ENCODE measurements at places on chromosomes 12 and 14.

- no peak for DNase-seq
Measured at GRCh38 chr12:112025808-112026375, 12.7 kb downstream of the ERP29 start.

GRCh38 chr14:103928011-103928890 lies at the start of gene TDRD9:
Gene TDRD9 (plus strand): TSS chr14:103928456. CDS start chr14:103928510, 54 bp downstream.
- no peak for DNase-seq

DNA sequence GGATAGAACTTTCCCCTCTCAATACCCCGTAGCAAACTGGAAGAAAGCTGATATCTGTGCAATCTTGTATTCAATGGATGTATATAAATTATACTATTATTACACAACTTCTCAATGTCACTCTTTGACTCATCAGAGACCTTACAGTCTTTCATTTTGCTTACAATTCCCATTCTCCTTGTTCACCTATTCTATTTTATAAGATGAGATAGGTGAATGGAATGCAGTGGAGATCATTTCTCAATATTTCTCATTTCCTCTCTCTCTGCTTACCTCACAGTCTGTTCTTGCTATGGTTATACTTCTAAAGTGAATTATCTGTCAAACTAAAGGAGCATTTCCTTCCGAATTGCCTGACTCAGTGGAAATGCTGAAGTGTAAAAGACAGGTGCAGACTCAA lies 14.9 kb downstream of the FOXA1 start:
- DNase-seq, result no peak

- peak; percentile 66 for DNase-seq
Measured at GRCh38 chr12:51687614-51688013, 96.6 kb downstream of the SCN8A start.

DNA sequence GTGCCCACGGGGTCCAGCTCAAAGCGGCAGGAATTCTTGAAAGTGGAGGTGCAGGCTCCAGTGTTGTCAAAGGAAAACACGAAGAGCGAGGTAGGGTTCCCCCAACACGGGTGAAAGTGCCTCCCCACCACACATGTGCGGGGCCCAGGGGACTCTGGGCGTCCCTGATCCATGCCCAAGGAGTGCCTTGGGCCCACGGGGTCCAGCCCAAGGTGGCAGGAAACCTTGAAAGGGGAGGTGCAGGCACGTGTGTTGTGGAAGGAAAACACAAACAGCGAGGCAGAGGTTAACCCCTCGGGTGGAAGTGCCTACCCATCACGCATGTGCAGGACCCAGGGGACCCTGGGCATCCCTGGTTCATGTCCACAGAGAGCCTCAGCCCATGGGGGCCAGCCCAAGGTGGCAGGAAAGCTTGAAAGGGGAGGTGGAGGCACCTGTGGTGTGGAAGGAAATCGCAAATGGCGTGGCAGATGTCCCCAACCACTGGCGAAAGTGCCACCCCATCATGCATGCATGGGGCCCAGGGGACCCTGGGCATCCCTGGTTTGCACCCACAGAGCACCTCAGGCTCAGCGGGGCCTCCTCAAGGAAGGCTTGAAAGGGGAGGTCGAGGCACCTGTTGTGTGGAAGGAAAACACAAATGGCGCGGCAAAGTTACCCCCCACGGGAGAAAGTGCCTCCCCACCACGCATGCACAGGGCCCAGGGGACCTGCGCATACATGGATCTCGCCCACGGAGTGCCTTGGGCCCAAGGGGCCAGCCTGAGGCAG lies 584.6 kb downstream of the ALG10 start:
- DNase-seq, result no peak

Measured in muscle of back (tissue), 13 donors.